ENCODE measurements at places on chromosomes 3 and 15. TPM values are rescaled to one million over a fixed set of nuclear protein-coding genes. Genes with fewer than 3 reads are reported as not detected.

TMED3 gene
- total RNA-seq, result 192 TPM

SEMA7A gene
- total RNA-seq, result 21.4 TPM

GOLGA8S gene
- not detected for total RNA-seq

CPA3 gene
- 0.30 TPM for total RNA-seq

EPHA6 gene
- total RNA-seq, result not detected

SI gene
- not detected for total RNA-seq

FAM81A gene
- 1.1 TPM for total RNA-seq

CACNA2D2 gene
- total RNA-seq, result not detected

SEMA3G gene
- not detected for total RNA-seq

ADAMTS7 gene
- 0.25 TPM for total RNA-seq

SPATA12 gene
- 0.07 TPM for total RNA-seq

CCDC54 gene
- total RNA-seq, result not detected

MAP1A gene
- total RNA-seq, result 1.7 TPM

PHLDB2 gene
- total RNA-seq, result 63.7 TPM

TOP2B gene
- 35.5 TPM for total RNA-seq

- no peak for DNase-seq
Observed at GRCh38 chr3:33447958-33448357, 7.8 kb upstream of the UBP1 start.

- DNase-seq, result no peak
Observed at GRCh38 chr3:112908252-112908651, 61.6 kb upstream of the CD200R1L start.

- DNase-seq, result peak; percentile 98
Observed at GRCh38 chr3:127639173-127640041, 10.4 kb downstream of the PODXL2 start.

DNA sequence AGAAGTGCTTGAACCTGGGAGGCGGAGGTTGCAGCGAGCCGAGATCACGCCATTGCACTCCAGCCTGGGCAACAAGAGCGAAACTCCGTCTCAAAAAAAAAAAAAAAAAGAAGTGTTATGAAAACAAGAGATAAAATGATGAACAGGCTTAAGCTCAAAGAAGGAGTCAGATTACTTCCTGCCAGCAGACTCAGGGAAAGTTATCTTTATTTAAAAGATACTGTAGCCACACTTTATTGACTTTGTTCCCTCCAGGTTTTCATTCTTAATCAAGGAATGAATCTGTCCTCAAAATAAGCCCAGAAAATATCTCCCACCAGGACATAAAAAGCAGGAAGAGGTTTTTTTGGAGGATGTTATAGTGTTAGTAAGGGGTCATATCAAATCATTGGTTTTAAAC is 176.5 kb upstream of the KCNMB2 start:
- no peak for DNase-seq

- peak; percentile 95 for DNase-seq
Observed at GRCh38 chr15:99536422-99537040, 29.3 kb upstream of the MEF2A start.

DNA sequence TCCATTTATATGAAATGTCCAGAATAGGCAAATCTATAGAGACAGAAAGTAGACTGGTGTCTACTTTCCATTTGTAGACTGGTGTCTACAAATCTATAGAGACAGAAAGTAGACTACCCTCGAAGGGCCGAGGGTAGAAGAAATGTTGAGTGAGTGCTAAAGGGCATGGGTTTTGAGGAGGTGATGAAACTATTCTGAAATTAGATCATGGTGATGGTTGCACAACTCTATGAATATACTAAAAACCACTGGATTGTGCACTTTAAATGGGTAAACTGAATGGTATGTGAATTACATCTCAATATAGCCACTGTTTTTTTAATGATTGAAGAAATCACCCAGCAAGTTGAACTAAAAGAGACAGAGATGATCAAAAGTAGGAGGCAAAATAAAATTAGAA is 27.9 kb downstream of the TP53BP1 start:
- DNase-seq, result peak; percentile 11

GRCh38 chr3:57998366-57999283 is 9.6 kb upstream of the FLNB start:
- DNase-seq, result peak; percentile 66

DNA sequence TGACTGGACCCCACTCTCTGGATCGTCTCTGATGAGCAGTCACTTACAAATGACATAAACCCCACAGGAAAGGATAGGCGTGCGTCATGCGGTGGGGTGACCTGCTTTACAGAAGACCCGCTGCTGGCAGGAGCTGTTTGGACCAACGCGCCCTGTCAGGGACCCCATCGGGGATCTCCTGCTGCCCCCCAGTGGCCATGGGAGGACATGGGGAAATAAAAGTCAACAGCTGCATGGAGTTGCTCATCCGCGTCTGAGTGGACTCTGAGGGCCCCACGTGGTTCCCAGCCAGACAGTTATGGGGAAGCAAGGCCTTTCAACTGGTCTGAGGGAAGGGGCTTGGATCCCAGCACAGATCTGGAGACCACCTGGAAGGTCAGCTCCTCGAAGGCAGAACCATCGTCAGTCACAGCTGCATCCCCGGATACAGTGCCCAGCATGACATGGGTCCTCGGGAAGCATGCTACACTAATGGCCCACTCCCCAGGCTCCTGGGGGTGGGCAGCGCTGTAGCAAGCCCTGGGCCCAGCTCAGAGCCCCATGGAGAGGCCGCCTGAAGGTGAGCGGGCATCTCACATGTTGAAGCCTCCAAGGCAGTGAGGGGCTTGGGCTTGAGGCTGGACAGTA is 32.1 kb downstream of the PTH1R start:
- peak; percentile 74 for DNase-seq

DNA sequence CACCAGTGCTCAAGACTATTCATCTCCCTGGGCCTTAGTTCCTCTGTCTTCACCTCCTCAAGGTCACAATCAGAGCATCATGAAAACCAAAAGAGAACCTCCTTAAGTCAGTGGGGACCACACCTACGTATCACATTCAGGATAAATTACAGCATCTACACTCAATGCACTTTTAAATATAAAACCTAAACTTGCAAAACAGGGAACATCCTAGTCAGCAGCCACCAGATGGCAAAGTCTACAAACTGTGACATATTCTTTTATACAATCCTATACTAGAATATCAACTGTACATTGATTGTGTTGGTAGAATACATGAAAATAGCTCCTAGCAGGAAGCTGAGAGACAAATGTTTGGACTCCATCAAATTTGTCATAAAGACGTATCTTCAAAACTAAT is 7.9 kb downstream of the KIF9 start:
- no peak for DNase-seq

DNA sequence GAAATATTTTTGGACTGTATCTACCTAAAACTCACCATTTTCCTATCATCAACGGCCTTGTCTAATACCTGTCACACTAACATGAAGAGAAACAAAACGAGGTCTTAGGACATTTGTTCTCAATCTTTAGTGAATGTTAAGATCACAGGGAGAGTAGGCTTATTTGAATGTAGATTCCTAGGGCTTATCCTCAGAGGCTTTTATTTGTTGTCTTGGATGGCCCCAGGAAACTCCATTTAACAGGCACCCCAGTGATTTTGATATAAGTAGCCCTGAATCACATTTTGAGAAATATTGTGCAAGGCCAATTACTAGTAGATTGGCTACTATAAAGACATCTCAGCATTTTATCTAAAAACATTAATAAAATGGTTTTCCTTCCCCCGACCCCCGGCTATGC is 367.4 kb downstream of the GAP43 start:
- no peak for DNase-seq

GRCh38 chr3:105780107-105780506 is 88.7 kb downstream of the CBLB start:
- no peak for DNase-seq

GRCh38 chr3:23611737-23612295 is 193.9 kb upstream of the UBE2E1 start:
- peak; percentile 20 for DNase-seq

DNA sequence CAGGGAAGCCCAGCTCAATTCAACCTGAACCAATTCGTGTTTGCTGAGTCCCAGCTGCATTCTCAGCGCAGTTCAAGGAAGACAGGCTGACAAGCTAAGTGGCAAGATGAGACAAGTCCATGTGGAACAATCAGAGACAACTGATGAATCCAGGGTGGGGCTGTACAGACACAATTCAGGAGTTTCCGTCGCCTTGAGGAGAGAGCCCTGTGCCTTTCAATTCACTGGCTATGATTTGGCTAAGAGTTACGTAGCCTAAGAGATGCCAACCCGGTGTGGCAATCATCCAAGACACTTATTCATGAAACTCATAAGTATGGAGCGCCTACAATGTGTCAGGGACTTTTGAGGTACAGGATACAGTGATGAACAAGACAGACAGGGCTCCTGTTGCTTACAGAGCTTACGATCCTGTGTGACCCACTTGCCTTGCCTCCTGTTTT is 15.5 kb upstream of the ZBED2 start:
- DNase-seq, result peak; percentile 91

DNA sequence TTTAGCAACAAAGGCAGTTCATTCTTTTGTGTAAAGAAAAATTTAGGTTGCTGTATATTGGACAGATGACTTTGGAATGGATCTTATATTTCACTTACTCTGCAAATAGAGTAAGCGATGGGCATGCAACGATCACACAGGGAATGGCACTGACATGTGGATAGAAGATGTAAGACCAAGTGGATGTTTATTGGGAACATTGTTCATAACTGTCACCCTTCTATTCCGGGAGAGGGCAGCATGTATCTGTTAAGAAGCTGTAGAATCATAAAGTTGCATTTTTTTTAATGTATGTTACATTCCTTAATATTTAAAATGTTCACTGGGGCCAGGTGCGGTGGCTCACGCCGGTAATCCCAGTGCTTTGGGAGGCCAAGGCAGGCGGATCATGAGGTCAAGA is 41.2 kb downstream of the HPS3 start:
- no peak for DNase-seq

DNA sequence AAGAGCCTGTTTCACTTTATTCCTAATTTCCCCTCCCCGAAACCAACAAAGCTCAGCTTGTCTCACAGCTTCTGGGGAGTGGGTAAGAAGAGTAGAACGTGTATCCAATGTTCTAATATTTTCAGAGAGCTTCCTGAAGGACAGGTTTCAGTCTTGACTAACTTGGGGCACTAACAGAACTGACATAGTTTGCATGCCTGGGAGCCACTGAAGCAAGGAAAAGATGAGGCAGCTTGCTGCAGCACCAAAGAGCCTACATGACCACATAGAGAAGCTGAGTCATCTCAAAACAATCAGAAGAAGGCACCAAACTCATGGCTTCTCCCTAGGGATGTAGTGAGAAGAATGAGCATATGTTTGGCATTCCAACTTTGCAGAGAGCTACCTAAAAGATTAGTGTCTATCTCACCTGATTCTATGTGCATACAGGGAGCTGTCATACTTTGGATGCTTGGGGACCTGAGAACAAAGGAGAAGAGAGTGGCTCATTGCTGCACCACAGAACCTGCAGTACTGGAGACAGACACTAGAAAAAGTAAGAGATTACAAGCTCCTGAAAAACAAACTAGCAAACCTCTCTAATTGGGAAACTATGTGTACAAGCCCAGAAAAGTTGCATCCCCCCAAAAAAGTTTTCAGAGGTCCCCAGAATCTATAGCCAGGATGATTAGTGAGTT is 86.9 kb downstream of the DCLK3 start:
- peak; percentile 95 for DNase-seq

DNA sequence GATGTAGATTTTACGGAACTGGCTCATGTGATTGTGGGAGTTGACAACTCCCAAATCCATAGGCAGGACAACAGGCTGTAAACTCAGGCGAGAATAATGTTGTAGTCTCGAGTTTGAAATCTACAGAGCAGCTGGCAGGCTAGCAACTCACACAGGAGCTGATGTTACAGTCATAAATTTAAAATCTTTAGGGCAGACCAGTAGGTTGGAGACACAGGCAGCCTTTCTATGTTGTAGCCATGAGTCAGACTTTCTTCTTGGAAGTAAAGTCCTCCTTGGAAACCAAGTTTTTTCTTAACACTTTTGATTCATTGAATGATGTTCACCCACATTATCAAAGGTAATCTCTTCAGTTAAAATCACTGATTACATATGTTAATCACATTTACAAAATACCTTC is 89.1 kb upstream of the ALCAM start:
- peak; percentile 63 for DNase-seq

DNA sequence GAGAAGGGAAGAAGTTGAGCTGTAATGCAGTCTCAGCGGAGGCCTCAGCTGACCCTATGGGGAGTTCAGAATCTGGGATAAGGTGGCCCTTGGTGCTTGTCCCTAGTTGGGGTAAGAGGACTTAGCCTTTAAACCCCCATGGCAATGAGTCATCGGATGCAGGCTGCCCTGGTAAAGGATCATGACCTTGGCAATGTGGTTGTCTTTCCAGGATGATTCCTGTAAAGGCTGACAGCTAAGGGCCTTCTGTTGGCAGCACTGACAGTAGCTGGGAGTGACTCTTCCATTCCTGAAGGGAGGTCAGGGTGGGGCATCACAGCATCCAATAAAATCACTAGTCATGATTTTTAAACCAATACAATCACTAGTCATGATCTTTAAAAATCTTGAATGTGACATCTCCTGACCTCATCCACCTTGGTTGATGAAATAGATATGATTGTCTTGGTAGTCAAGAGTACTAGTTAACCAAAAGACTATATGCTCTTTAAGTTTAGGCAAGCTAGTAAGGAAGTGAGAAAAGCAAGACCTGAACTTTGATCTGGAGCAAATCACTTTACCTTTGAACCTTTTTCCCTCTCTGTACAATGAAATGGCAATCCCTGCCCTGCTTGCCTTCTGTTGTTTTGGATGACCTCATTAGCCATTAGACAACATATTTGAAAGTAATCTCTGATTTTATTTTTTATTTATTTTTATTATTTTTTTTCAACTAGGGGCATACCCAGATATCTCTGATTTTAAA is 71.3 kb upstream of the CACNA1D start:
- no peak for DNase-seq

GRCh38 chr3:195095704-195096036 is 175.3 kb downstream of the XXYLT1 start:
- peak; percentile 26 for DNase-seq

DNA sequence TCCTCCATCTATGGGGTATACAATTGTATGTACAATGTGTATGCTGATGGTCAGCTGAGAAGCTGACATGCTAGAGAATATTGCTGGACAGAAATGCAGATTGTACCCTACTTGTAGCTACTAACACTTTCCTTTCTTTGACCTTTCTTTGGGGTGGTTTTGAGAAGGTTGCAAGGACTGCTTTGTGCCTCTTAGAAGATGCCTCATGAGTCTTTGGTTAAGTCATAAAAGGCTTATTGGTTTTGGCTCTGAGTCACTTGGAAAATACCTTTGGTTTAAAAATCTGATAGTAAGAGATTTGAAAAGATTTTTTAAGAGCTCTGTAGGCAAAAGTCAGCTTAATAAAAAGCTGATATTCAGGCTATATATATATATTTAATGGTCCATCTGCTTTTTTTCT is 71.5 kb downstream of the ZMAT3 start:
- peak; percentile 57 for DNase-seq

GRCh38 chr3:141020143-141020830 is 30.9 kb upstream of the SPSB4 start:
- DNase-seq, result peak; percentile 38

All from M059J (cell line).